T follicular helper cell (primary cell): ENCODE measurements at places on chromosomes 4 and X.

- DNase-seq = no peak
These were observed 210.6 kb downstream of the TENM3 start for GRCh38 chr4:182453830-182454229.

GRCh38 chrX:71053217-71053621, 14.9 kb downstream of the SNX12 start:
- no peak for DNase-seq

- DNase-seq = peak; percentile 85
These were observed at the start of gene SEPTIN6 for GRCh38 chrX:119693040-119693995. Gene SEPTIN6, minus strand, starts transcription at chrX:119693168. Its CDS starts 63 bp downstream, at chrX:119693105.

DNA sequence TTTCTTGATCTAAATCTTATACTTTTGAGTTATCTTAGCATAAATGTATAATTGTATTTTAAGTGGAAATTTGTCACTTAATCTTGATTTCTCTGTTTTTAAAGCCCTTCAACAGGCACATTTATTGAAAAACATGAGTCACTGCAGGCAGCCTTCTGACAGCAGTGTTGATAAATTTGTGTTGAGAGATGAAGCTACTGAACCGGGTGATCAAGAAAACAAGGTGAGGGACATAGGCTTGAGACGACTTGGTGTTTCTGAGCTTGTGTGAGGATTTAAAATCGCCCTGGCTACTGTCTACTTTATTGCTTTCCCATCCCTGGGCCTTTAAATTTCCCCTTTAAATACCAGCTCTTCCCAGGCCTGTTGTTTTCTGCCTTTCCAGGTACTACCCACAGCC, 55.7 kb downstream of the HTT start:
- no peak for DNase-seq

- DNase-seq = no peak
These were observed 169.5 kb downstream of the SHROOM4 start for GRCh38 chrX:50644496-50644895.

- no peak for DNase-seq
These were observed 417.0 kb downstream of the AFF2 start for GRCh38 chrX:148917441-148917840.

- DNase-seq = no peak
These were observed 611.9 kb upstream of the TECRL start for GRCh38 chr4:65021149-65021548.

GRCh38 chr4:169103966-169104412, 93.9 kb upstream of the CBR4 start:
- DNase-seq = no peak

DNA sequence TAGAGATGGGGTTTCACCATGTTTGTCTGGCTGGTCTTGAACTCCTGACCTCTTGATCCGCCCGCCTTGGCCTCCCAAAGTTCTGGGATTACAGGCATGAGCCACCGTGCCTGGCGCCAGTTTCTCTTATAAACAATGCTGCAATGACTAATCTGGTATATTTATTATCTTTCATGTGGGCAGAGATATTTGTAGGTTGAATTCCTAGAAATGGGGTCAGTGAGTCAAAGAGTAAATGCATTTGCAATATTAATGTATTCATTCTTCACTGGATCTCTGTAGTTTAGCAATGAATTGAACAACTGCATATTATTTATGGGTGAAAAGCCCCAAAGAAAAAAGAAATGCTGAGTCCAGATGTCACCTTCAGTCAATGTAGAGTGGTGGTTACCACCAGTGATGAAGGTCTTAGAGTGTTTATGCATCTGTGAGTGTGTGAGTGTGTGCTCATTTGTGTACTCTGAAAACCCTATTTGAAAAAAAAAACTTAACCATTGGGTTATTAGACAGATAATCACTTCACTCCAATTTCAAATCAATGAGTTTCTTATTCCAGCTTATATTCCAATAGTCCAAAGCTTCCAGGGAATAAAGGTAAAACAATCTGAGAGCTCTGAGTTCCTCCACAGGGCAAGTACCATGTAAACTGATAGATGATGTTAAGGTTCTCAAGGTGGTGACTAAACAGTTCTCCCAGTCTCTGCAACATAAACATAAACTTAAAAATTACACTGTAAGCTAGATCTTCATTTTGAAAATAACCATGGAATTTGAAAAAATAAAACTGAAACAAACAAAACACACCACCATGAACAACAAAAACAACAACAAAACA, 22.6 kb upstream of the CD38 start:
- DNase-seq = no peak

- no peak for DNase-seq
These were observed 104.5 kb downstream of the SCD5 start for GRCh38 chr4:82694046-82694445.

- DNase-seq = no peak
These were observed 94.3 kb upstream of the AFAP1 start for GRCh38 chr4:8033829-8034528.

DNA sequence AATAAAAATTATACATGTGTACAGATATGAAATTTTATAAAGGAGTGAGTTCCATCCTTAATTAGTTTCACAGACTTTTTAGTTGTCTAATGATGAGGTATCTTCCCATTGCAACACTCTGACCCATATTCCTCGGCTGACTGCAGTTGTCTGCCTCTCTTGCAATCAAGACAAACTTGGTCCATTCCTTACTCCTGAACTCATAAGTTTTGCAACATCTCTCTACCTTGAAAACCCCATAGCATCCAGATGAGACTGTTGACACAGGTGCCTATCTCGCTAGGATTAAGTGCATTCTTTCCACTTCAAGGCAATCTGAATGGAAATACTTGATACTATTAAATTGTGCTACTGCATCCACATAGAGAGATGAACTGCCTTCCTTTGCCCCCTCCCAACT, 2.3 kb downstream of the XKRX start:
- DNase-seq = no peak

DNA sequence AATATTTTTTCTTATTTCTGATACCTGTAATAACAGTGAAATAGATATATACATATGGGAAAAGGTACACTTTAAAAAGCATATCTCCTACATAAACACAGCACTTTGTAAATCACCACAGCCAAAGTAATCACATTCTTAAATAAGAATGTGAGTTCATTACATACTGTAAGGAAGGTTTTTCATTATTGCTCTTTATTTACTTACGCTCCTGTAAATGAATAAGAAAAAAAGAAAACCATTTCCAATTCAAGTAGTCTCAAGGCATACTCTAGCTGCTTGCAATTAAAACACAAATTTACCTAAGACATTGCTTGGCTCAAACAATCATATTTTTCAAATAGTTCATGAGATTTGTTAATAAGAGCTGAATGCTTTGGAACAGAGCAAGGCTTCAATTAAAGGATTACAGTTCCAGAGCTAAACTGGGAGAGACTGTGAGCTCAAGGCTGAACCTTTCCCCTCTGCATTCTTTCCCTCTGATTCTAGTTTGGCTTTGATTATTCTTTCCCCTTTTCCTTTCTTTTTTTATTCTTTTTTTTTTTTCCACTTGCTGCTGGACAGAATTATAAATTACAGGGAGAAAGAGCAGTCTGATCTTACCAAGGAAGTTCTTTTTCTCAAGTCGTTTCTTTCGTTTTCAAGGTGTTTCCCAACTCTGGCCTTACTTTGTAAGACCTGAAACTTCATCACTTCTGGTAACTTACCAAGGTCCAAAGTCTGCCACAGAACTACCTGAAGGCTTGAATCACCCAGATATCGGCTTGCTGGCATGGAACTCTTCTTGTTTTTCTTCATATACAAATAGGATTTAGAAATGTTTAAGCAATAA, 278.3 kb downstream of the INPP4B start:
- DNase-seq = no peak

- DNase-seq = no peak
These were observed 96.9 kb upstream of the GPR34 start for GRCh38 chrX:41591906-41592305.

- DNase-seq = no peak
These were observed 23.9 kb upstream of the CXCL13 start for GRCh38 chr4:77581724-77582123.

GRCh38 chr4:36159208-36159607, 85.1 kb downstream of the ARAP2 start:
- no peak for DNase-seq

GRCh38 chr4:4541661-4542570, at the start of gene STX18:
Gene STX18, minus strand, starts transcription at chr4:4542048. Its CDS starts 84 bp downstream, at chr4:4541964.
- DNase-seq = peak; percentile 76

DNA sequence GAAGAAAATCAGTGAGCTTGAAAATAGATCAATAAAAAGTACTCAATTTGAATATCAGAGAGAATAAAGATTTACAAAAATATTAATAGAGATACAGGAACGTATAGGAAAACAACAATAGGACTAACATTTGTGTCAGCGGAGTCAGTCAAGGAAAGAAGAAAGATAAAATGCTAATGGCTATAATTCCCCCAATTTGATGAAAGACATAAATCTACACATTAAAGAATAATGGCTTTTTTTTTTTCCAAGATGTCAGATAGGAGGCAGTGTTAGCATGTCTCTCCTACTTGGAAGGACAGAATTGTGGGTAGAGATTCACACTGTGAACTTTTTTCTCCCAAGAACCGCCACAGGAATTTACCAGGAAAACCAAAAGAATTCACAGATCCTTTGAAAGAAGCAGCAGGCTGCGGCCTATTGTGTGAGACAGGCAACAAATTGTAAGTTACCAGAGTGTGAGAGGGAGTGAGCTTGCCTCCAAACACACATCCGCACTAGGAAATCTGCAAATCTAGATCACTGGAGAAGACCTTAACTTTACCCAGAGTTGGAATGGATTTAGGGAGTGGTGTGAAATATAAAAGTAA, 249.9 kb downstream of the PRDM5 start:
- DNase-seq = no peak

DNA sequence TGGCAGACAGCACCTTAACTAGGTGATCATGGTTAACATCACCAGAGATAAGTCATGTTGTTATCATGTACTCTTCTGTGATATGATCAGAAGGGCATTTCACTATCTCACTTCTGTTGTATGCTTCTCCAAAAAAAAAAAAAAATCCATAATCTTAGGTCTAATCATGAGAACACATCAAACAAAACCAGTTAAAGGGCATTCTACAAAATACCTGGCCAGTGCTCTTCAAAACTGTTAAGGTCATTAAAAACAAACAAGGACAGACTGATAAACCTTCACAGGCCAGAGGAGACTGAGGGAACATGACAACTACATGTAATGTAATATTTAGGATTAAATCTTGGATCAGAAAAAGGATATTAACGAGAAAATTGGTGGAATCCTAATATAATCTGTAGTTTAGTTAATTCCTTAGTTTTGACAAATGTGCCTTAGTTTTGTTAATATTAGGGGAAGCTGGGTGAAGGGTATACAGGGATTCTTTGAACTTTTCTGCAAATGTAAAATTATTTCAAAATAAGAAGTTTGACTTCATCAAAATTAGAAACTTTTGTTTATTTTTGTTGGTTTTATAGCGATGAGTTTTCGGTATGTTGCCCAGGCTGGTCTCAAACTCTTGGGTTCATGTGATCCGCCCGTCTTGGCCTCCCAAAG, 18.0 kb downstream of the RBM10 start:
- DNase-seq = no peak

DNA sequence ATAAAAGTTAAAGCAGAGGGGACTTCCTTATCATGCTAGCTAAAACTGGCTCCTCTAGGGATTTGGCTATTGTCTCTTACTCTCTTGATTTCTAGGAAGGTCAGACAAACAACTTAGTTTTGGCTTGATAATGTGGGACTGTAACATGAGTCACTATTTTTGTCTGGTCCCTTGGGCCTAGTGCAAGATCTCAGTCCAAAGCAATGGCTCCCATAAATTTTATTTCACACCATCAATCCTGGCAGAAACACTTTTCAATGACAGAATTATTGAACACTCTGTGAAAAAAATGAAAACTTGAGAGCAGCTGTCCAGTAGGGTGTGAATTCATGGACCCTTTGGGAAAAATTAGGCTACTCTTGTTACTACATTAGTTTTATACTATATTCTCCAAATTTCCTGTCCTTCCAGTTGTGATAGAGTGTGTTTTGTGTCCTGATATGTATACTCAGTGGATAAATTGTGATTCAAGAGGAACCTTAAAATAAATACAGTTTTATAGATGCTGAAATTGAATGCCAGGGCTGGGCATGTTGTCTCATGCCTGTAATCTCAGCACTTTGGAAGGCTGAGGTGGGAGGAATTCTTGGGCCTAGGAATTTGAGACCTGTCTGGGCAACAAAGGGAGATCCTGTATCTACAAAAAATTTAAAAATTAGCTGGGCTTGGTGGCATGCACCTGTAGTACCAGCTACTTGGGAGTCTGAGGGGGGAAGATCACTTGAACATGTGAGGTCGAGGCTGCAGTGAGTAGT, 10.8 kb upstream of the SNCA start:
- DNase-seq = no peak

GRCh38 chrX:130680164-130681035, 222.6 kb downstream of the ENOX2 start:
- no peak for DNase-seq

DNA sequence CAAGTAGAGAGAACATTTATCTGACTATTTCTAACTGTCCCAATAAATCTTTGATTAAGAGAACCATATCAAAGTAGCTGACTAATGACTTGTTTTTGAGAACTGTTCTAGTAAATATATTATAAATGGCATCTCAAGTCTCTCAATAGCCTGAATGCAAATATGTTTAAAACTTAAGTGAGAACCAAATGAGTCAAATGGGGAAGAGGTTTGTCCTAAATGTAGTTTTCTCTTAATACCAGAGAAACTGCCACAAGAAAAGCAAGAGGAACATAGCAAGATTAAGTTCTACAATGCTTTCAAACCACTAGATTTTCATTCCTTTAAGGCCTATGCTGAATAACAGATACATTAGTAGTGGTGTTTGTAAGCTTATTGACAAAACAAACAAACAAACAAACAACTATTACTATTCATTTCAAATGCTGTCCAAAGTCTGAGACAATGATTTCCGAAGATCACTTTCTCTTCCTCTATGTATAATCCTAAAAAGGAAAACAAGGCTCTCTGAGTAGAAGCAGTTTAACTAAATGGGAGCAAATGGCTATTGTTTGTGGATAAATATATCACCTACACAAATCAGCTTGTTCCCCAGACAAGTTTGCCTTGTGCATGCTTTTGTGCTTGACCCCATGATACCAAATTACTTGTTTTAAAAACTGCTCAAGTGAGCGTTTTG, 408.4 kb upstream of the EMCN start:
- no peak for DNase-seq

GRCh38 chr4:125714845-125715244, 400.1 kb downstream of the FAT4 start:
- no peak for DNase-seq

DNA sequence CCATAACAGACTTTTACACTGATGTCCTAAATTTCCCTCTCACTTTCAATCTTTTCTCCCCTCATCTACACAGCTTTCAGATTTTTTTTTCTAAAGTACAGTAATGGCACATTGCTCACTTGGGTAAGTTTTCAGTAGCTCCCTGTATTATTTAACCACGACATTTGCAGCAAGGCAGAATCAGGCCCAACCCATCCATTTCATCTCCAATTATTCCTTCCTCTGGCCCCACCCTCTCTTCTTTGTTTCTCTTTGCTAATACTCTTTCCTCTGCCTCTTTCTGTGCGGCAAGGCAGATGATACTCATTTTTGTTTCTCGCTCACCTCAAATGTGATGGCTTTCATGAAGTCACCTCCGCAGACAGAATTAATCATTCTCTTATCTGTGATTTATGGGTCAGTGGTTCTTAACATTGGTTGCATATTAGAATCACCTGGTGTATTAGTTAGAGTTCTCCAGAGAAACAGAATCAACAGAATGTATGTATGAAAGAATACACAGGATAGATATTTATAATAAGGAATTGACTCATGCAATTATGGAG, 43.4 kb upstream of the GATB start:
- no peak for DNase-seq
